ENCODE measurements at places on chromosomes 7 and 10.

DNA sequence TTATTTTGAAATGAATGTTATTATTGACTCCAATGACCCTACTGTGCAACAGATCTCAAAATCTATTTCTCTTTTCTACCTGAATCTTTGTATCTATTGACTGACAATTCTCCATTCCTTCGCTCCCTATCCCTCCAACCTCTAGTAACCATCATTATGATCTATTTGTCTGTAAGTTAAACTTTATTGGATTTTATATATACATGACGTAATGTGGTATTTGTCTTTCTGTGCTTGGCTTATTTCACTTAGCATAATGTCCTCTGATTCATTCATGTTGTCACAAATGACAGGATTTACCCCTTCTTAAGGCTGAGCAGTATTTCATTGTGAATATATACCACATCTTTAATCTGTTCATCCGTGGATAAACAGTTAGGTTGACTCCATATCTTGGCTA is 200.4 kb upstream of the SORCS1 start:
- DNase-seq = no peak

DNA sequence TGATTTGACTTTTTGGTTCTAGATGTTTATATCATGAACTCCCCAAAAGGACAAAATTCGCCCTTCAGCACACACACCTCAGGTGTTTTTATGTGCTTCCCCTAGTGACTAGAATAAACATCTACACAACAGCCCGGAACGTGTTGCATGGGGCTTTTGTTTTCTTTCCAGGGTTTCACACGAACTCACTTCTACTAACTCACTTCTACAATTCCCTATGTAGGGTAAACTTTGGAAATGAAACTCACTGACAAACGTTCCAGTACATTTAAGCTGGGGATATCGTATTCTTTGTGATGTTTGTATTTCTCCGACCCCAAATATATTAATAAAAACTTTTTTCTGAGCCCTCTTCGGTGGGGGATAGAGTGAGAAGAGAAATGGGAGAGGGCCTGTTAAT is 1.4 kb downstream of the TRA2A start:
- peak; percentile 62 for DNase-seq

DNA sequence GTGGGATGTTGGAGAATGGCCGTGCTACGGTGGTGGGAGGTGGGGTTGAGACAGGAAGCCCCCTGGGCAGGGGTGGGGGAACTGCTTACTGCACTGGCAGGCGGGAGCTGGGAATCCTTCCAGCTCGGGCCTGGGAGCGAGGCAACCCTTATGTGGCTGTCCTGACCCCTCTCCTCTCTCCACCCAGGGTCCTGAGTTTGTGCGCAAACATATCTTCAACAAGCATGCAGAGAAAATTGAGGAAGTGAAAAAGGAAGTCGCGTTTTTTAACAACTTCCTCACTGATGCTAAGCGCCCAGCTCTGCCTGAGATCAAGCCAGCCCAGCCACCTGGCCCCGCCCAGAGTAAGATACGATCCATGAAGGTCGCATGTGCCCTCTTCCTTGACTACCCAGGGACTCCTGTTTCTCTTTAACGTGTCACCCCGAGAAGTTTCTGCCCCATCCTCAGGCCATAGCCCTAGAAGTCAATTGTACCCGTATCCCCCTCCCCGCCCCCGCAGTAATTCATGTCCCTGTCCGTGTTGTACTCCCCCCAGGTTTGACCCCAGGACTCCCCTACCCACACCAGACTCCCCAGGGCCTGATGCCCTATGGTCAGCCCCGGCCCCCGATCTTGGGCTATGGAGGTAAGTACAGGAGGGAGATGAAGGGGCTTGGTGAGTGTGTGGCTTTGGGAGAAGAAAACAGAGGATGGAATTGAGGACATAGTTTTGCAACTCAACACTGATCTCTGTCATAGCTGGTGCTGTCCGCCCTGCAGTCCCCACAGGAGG is 1.8 kb downstream of the UFSP1 start:
- peak; percentile 98 for DNase-seq

DNA sequence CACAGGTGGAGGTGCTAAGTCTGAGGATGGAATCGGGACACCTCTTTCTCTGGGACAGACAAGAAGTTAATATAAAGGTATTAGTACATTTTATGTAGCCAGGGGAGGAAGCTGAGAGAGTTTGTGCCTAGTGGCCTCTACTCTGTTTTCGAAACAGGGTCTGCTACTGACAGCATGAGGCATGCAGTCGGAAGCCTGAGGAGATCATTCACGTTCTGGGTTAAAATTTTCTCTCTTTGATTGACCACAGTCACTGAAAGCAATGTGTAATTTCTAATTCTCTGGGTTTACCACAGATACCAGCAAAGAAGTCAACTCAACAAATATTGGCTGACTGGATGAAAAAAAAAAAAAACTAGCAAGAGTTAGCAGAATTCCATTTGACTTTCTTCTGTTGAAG is 53.3 kb upstream of the KCTD7 start:
- no peak for DNase-seq

GRCh38 chr7:28661826-28662595 is 249.7 kb downstream of the CREB5 start:
- no peak for DNase-seq
